ENCODE measurements at places on chromosomes 12 and 14.

DNA sequence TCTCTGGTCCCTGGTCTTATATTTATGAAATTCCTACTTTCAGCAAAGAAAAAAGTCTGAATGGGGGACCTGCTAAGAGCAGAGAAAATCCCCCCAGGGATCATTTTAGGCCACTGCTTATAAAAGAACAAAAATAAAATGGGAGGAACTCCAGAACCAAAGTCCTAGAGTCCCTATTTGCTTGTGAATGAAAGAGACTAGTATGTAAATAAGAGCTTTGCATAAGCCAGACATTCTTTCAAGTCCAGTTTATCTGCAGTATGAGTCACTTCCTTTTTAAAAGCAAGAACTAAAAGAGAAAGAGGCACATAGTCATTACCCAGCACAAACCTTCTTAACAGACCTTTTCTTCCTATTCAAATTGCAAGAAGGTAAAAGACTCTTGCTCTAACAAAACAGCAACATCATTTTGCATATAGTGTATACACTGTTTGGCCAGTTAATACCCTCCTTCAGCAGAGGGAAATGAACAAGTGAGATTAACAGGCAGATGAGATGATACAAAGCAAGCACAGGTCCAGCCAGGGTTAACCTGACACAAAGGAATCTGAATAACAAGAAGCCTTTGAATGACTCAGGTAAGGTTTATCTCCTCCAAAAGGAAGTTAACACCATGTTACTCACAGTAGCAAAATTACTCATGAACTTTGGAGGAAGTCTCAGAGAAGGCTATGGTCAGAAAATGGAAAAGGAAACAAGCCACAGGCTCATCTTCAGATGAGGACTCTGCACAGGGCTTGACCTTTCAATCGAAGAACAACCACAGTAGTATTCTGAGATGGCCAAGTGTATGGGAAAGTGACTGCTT is 87.3 kb downstream of the PHLDA1 start:
- DNase-seq: peak; percentile 82

- no peak for DNase-seq
These were observed 9.5 kb upstream of the CAPRIN2 start for GRCh38 chr12:30764251-30764650.

- DNase-seq: no peak
These were observed 8.7 kb upstream of the WDR89 start for GRCh38 chr14:63650256-63650952.

- DNase-seq: no peak
These were observed at the start of gene POU6F1 for GRCh38 chr12:51217968-51218606. POU6F1 (minus strand) TSS chr12:51218062; CDS start chr12:51206836, 11,226 bp downstream.

- no peak for DNase-seq
These were observed 15.1 kb downstream of the LTBP2 start for GRCh38 chr14:74596741-74597450.

DNA sequence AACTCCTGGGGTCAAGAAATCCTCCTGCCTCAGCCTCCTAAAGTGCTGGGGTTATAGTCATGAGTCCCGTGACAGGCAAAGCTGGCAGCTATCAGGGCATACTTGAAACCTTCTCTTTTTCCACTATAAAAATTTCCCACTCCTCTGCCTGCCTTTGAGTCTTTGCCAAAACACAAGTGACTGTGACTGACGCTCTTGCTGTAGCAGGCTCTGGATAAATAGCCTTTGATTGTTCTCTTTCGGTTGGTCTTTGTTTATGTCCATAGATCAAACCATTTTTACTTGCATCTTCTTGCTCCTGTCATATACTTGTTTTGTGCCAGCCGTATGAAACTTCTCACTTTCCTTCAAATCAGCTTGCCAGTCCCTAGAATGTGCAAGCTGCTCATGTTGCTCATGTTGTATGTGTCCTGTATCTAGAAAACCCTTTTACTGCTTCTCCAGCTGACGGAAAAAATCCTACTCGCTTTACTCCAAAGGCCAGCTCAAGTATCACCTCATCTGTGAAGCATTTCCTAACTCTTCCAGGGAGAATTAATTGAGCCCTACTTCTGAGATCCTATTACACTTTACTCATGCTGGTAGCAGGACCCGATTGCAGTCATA is 73.1 kb downstream of the RESF1 start:
- DNase-seq: no peak

GRCh38 chr14:95515596-95516552 is 576 bp downstream of the SYNE3 start:
- DNase-seq: no peak

DNA sequence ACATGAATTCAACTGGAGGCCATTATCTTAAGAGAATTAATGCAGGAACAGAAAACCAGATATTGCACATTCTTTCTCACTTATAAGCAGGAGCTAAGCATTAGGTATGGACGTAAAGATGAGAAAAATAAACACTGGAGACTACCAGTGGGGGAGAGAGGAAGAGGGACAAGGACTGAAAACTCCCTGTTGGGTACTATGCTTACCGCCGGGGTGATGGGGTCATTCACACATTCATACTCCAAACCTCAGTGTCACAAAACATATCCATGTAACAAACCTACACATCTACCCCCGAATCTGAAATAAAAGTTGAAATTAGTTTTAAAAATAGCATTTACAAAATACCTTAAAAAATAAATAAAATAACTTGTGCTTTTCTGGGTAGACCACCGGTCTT is 80.8 kb upstream of the RAP1B start:
- DNase-seq: no peak

DNA sequence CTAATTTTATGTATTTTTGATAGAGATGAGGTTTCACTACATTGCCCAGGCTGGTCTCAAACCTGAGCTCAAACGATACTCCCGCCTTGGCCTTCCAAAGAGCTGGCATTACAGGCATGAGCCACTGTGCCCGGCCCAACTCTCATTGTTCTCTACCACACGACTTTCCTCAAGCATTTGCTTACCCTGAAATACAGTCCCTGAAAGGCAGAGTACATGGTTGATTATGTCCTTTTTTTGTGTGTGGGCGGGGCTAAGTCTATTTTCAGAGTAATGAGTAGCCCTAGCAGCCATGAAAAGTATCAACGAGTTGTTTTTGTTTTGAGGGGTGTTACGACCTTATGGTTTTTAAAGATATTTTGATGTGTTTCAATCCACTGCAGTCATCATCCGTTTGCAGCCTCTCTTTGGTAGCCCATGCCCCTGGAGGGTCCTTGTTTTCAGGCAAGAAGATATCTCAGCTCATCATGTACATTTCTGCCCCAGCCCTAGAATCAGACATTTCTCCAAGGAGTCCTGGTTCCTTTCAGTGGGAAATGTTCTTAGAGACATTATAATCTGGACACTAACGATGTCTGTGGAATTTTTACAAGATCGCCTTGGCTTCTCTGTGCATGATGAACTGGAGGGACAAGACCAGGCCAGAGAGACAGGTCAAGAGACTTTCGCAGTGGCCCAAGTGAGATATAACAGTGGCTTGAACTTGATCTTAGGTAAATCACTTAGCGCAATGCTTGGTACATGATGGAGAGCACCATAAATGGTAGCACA is 8.7 kb downstream of the ACACB start:
- no peak for DNase-seq

- no peak for DNase-seq
These were observed at the start of gene MMP17 for GRCh38 chr12:131827961-131828534. MMP17 (plus strand) TSS chr12:131828393; CDS start chr12:131828495, 102 bp downstream.

GRCh38 chr12:92079054-92079385 is 66.6 kb downstream of the BTG1 start:
- no peak for DNase-seq

DNA sequence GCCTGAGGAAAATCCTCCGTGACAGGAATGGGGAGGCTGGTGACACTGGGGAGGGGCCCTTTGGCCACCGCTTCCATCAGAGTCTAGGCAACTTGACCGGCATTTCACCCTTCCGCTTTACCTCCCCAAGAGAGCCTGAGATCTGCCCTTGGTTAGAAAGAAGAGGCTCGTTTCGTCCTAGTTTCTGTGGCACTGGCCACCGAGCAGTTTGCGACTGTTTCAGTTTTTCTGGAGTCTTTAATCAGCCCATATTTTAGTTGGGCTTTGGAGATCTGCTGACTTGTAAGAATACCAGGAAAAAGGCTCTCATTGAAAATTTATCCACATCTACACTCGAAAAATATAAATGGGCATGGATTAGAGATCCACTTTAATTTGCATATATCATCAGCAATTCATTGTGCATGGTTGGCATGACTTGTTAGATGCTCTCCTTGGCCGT is 414 bp upstream of the ANKS1B start:
- DNase-seq: no peak

- no peak for DNase-seq
These were observed 841.1 kb downstream of the NRXN3 start for GRCh38 chr14:79011091-79011919.

- no peak for DNase-seq
These were observed 9.2 kb upstream of the CCDC196 start for GRCh38 chr14:66476964-66477363.

GRCh38 chr12:47851303-47851952 is 31.7 kb upstream of the HDAC7 start:
- DNase-seq: no peak

- no peak for DNase-seq
These were observed 43.4 kb upstream of the LIMA1 start for GRCh38 chr12:50326590-50327284.

GRCh38 chr14:96122496-96122895 is 82.1 kb upstream of the BDKRB2 start:
- DNase-seq: no peak

DNA sequence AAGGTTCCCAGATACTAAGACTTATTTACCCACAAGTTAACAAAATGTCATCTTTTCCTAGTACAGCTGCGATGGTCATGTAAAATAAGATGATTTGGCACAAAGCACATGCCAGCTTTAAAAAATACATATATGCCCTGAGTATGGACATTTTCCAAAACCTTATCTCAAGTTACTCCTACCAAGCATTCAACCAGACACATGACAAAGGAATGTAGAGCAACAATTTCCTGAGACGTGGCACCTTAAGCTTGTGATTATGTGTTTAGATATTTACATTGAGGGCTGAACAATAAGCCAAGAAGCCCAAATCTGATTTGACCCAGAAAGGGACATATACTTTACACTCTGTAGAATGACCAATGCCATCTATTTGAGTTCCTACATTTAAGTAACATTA is 24.5 kb upstream of the OVCH1 start:
- no peak for DNase-seq

- no peak for DNase-seq
These were observed 95.0 kb downstream of the VEZT start for GRCh38 chr12:95312656-95313055.

DNA sequence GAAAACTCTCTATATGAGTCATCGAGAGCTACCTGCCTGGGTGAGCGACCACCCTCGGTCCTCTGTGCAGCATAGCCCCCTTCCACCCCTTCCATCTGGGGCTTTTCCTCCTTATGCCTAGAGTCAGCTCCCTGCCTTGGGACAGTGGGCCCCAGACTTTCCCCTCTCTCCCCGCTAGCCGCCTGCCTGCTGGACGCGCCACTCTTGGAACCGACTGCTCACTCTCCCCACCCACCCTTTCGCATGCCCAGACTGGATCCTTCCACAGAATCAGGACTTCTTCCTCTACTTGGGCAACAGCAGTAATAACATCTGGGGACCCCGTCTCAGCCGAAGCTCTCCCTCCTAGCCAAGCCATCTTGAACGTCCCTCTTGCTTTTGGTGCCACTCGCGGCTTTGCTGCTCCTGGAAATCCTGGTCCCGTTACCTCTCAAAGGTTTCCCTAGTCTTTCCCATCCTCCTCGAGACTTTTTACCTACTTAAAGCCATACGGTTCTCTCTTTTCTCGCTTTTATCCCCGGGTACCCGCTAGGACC is 671 bp downstream of the ESYT1 start:
- DNase-seq: no peak

DNA sequence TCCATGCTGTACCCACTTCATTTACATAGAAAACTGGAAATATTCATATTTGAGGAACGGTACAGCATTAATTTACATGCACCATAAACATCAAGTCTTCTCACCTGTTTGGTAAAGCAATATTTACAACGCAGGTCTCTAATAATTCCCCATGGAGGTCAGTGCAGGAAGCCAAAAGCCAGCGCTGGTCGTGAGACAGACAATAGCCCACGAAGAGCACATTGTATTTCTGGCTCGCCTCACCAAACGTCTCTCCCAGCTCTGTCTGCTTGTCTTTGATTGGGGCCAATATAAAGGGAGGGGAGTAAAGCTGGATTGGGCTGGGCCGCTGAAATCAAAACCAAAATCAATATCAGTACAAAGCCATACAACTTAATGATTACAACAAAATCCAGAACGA is 302.1 kb downstream of the MED13L start:
- no peak for DNase-seq

GRCh38 chr12:32478858-32479725 is 79.7 kb downstream of the FGD4 start:
- DNase-seq: no peak

GRCh38 chr12:11855983-11856374 is 206.5 kb downstream of the ETV6 start:
- DNase-seq: no peak

- DNase-seq: no peak
These were observed 18.8 kb downstream of the MVK start for GRCh38 chr12:109592195-109592904.
